ENCODE measurements at places on chromosomes 5 and 9.

DNA sequence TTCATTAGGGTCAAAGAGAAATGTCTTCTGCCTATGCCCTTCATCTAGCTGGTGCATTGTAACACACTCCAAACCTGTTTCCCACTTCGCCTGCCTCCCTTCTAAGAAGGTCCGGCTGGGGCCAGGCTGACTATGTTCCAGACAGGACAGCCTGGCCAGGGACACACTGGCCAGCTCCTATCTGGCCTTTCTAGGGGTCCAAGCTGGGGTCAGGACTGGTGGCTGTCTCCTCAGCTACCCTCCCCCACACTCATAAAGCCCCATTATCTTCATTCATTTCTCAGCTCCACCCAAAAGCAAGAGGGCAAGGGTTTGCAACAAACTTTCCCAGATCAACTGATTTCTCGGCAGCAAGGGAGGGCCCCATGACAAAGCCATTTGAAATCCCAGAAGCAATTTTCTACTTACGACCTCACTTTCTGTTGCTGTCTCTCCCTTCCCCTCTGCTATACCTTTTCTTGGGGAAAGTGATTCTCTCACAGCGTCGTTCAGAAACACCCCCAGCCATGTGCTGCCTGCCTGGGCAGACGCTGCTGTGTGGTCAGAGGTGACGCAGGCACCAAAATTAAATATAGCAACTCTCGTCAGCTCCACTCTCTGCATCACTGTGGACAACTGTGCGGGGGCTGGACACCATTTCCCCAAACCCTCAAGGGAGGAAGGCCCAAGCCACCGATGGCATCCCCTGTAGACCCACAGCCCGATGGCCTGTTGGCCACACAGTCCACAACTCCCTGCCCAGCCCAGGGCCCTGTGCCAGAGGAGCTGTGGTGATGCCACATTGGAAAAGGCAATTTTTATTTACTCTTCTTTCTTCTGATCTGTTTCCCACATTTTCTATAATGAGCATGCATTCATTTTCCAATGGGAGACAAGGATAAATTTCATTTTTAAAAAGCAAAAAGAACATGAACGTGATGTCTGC, 6.1 kb downstream of the IL13 start:
- no peak for DNase-seq

DNA sequence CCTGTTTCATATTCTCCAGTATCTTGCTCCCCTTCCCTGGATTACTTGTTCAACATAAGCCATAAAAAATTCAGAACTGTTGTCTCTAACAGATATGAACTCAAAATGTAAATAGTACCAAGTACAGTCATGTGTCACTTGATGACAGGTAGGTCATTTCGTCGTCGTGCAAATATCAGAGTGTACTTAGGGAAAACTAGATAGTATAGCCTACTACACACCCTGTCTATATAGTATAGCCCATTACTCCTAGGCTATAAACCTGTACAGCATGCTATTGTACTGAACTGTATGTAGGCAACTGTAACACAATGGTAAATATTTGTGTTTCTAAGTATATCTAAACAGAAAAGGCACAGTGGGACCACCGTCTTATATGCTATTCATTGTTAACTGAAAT, 39.1 kb downstream of the SMIM15 start:
- no peak for DNase-seq

DNA sequence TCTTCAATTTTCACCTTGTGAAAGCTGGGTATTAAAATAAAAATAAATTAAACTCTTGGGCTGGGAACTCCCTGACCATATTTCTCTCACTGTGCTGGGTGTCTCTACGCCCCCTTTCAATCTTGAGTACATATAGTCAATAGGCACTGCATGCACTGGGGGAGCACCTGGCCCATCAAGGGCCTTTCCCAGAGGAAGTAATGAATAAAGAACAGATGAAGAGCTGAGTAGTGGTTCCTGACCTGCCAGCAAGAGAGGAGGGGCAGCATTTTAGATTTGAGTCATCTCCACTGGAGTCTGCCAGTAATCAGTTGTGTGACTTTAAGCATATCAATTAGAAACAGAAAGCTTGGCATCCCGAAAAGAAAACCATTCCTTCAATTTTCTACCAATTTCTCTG, 6.2 kb downstream of the MAPKAP1 start:
- DNase-seq, result no peak

DNA sequence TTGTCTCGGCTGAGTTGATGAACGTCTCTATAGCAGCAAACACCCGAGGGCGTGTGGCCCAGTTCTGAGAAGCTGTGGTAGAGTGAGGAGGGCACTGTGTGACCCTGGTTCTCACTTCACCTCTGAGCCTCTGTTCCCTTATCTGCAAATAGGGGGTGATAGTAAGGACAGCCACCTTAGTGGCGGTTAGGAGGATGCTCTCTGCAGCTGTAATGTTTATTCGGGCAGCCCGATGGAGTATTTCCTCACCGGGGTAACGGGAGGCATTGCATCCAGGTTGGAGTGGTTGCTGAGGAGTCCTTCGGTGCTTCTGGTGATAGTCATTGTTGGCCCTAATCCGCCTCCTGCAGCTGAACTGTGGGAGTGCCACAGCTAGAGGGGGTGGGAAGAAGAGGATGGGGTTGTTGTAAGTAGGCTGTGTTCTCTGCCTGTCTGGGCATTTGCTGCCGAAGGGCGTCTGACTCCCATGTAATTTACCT, 13.9 kb downstream of the PRRC2B start:
- peak; percentile 43 for DNase-seq

- DNase-seq, result no peak
Observed at GRCh38 chr9:1505489-1505888, 455.3 kb downstream of the DMRT2 start.

- DNase-seq, result no peak
Observed at GRCh38 chr9:74977287-74977686, 24.6 kb upstream of the C9orf40 start.

DNA sequence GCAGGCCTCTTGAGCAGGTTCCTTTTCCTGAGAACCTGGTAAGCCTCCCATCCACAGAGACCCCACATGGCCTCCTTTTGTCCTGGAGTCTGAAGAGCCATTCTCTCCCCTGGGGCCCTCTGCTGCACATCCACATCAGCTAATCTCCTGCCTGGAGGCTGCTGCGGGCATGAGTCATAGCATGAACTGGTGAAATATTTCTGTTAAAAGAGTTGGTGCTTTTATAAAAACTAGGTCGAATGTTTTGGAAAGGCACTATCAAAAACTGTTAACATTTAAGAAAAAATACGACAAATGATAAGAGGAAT, 399.4 kb downstream of the CTNND2 start:
- no peak for DNase-seq

DNA sequence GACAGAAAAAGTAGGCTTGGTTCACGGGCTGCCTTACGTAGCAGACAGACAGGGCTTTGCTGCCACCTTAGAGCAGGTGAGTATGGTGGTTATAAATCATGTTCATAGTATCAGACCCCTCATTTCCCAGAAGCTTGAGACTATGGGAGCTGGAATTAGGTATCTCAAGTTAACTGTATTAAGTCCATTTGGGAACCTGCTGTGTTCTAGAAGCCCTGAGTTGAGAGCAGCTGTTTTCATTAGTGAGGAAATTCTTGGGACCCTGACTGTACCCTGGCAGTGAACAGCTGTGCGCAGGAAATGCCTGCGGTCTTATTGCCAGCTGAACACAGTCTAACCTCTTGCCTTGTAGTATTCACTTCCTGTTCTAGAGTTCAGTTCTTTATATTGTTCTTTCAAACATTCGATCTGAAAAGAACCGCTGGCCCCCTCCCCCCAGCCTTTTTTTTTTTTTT, 29.8 kb downstream of the UGCG start:
- peak; percentile 6 for DNase-seq

GRCh38 chr5:148457183-148457620, 73.4 kb downstream of the FBXO38 start:
- peak; percentile 12 for DNase-seq

- peak; percentile 90 for DNase-seq
Observed at GRCh38 chr9:128494108-128494745, 10.3 kb upstream of the GLE1 start.

DNA sequence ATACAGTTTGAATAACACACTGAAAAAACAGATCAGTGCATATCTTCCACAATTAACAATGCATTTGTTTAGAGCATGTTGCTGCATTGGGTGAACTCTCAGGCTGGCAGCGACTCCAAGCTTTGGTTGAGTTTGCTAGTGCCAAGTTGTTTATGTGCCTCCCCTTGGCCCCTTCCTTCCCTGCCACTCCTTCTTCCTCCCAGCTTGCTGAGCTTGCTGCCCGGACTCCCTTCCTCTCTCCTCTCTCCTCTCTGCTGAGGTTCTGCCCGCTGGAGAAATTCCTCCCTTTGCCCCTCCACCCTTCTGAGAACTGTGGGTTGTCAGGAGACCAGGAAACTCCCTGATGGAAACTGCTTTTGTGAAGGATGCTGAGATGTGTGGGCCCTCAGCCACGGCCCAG, 247.3 kb downstream of the PDZD2 start:
- peak; percentile 12 for DNase-seq

GRCh38 chr9:81074221-81074620, 615.1 kb downstream of the TLE1 start:
- no peak for DNase-seq

- no peak for DNase-seq
Observed at GRCh38 chr5:132065951-132066701, 5.7 kb downstream of the IL3 start.

DNA sequence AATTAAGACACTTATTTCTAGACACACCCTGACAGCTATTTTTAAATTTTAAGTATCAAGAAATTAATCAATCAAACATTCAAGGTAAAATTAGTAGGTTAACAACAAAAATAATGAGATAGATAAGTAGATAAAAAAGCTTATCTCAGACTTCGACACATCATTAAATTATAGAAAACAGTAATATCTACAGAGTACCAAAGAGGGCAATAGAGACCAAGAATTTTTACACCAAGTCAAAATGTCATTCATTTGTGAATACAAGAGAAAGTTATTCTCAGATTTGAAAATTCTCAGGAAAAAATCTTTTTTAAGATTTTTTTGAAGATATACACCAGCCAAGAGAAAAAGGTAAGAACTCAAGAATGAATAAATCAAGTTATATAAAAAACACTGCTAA, 445.6 kb downstream of the ACTL7B start:
- no peak for DNase-seq

GRCh38 chr5:180367300-180367699, 14.2 kb upstream of the GFPT2 start:
- no peak for DNase-seq

DNA sequence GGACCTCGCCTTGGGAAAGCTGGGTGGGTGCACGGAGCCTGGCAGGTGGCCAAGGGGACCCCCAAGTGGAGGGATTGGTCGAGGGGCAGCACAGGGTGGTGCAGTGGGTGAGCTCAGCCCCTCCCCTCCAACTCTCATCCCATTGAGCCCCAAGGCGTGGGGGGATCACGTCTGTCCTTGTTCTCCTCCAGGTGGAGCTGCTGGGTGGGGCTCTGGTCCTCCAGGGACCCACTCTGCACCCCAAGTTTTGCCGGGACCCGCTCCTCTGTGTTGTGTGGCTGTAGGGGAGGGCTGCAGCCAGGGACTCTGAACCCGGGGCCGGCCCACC, 3.6 kb upstream of the FUT7 start:
- no peak for DNase-seq

DNA sequence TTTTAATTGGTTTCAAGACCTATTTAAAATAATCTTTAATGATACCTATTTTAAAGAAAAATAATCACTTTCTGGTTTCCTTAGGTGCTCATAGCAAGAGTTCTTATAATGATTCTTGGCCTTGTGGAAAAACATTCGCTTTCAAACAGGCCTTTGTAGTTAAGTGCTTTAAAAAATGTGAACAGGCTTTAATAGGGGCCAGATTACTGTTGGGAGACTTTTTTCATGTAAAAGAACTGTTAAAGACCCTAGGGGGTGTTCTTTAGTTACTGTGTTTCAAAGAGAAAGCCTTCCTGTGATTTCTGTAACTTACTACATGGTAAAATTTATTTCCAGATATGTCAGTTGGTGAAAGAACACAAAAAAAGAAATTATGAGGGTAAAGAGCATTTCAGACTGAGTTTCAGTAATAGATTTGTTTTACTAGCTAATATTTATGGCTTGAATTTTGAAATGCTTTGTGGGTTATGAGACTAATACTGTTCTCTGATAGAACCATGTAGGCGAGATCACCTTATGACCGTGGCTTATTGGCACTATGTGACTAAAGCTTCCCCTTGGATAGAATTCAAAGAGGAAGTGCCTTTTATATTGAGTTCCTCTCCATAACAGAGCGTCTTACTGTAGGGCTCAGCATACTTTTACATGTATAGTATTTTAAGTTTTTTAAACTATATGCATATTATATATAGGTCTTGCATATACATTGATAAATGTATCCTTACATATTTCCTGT, 70.7 kb downstream of the CSNK1G3 start:
- no peak for DNase-seq

All from endothelial cell (in vitro differentiated cells).